Anterior cingulate cortex (tissue), 58 donors: ENCODE measurements at places on chromosomes 5 and 9.

- DNase-seq, result no peak
Measured at GRCh38 chr5:68822796-68823195, 271.0 kb upstream of the SLC30A5 start.

DNA sequence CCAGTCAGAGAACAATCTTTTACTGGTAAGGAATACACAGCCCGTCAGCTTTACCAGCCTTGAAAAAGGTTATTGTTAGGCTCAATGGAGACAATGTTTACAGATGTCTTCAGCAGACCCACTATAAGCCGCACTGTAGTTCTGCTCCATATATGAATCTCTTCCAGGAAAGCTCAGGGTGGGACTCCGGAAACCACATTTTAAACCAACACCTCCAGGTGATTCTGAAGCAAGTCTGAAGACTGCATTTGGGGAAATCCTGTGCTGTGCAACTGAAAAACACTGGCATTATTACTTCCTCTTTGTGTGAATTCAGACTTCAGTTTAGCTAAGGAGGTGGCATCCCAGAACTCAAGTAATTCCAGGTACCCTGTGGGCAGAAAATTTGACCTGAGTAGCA lies 3.5 kb downstream of the GZMK start:
- no peak for DNase-seq

GRCh38 chr9:28915202-28915930 lies 1342.1 kb upstream of the C9orf72 start:
- no peak for DNase-seq

GRCh38 chr5:181181650-181182565 lies 23.1 kb downstream of the TRIM7 start:
- no peak for DNase-seq

- no peak for DNase-seq
Measured at GRCh38 chr5:161420521-161420920, 126.0 kb downstream of the GABRB2 start.

DNA sequence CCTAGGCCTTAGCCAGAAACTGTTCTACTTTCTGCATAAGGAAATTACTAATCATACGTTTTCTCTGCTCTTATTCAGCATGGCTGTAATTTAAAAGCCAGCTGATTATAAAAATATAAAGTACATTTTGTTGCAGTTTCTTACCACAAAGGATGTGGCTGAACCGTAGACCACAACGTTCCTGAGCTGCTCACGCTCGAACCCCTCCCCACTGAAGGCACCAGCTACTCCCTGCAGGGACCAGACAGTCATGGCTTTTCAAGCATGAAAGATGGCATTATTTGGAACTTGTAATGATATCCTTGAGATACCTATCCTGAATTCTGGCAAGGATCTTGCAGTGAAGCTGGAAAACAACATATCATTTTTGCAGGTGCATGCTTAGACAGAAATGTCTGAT lies 91.8 kb upstream of the DMRT1 start:
- DNase-seq, result no peak
